ENCODE measurements at places on chromosomes 2 and 18.
A peak's percentile ranks its signal among the peaks of the same experiment; 100 is the strongest.

DNA sequence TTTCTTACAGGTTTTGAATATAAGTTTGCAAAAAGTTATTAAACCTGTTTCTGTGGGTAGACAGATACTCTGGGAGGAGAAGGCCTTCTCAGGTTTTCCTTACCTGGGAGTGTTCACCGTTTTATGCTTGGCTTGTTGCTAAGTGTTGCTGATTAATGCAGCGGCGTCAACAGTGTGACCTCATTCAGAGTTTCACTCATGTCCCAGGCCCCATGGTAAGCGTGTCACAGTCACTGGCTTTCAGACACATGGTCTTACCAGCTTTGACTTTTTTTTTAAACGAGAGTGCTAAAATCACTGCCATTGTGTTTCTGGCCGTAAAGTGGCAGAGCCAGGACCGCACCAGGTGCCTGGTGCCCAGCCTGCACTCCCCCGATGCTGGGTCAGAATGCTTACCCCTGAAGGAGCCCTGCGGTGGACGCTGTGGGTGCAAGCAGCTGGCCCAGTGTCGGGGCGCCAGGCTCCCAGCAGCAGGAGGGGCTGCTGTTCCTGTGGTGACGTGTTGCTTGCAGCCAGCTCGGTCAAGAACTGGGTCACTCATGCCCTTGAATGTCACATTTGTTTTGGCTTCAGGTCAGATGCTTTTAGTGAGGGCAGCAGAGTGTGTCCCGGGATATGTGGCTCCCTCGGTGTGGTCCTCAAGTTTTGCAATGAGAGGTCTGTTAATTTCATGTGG lies 3.5 kb downstream of the CAPN10 start:
- DNase-seq, result no peak

GRCh38 chr2:225002656-225003045 lies 39.6 kb downstream of the DOCK10 start:
- no peak for DNase-seq

GRCh38 chr2:27703638-27704341 lies 40.1 kb downstream of the SLC4A1AP start:
- DNase-seq, result peak; percentile 70

DNA sequence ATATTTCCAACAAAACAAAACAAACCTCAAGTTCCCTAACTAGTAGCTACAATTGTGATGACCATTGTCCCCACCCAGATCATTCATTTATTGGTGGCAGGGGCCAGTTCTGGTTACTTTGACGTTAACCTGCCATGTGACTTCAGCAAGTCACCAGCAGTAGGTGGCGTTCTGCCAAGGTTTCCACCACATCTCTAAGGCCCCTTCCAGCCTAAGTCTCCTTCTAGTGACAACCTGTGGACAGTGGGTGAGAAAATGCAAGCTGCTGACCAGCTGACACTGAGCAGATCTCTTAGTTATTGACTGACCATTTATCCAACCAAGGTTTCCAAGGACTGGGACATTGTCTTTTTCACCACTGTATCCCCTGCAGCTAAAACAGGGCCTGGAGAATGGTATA lies 98.4 kb downstream of the GPR39 start:
- DNase-seq, result no peak

DNA sequence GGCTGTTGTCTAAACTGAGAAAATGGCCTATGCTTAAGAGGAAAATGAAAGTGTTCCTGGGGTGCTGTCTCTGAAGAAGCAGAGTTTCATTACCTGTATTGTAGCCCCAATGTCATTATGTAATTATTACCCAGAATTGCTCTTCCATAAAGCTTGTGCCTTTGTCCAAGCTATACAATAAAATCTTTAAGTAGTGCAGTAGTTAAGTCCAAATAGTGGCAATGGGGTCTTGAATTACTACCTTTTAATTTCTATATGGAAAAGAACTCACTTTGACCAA lies 13.8 kb upstream of the ALLC start:
- no peak for DNase-seq

GRCh38 chr2:239727776-239728600 lies 297.2 kb downstream of the NDUFA10 start:
- no peak for DNase-seq

GRCh38 chr2:6449343-6449742 lies 416.4 kb downstream of the CMPK2 start:
- DNase-seq, result no peak

GRCh38 chr2:11667866-11668637 lies 1.9 kb downstream of the NTSR2 start:
- DNase-seq, result no peak

- no peak for DNase-seq
These were observed 9.8 kb downstream of the SNORC start for GRCh38 chr2:232879618-232880494.

- no peak for DNase-seq
These were observed 5.4 kb downstream of the CWC22 start for GRCh38 chr2:180001726-180002125.

GRCh38 chr2:62089658-62090057 lies 106.3 kb upstream of the B3GNT2 start:
- no peak for DNase-seq

GRCh38 chr2:55133467-55134315 lies 83.4 kb upstream of the RTN4 start:
- DNase-seq, result peak; percentile 74

- DNase-seq, result no peak
These were observed 108.9 kb upstream of the DOK6 start for GRCh38 chr18:69291755-69292154.

- DNase-seq, result no peak
These were observed 702 bp downstream of the OLA1 start for GRCh38 chr2:174247474-174248186.

GRCh38 chr2:122433123-122433754 lies 677.8 kb downstream of the TSN start:
- no peak for DNase-seq

- peak; percentile 82 for DNase-seq
These were observed 19.5 kb downstream of the WIPF1 start for GRCh38 chr2:174577967-174578589.

DNA sequence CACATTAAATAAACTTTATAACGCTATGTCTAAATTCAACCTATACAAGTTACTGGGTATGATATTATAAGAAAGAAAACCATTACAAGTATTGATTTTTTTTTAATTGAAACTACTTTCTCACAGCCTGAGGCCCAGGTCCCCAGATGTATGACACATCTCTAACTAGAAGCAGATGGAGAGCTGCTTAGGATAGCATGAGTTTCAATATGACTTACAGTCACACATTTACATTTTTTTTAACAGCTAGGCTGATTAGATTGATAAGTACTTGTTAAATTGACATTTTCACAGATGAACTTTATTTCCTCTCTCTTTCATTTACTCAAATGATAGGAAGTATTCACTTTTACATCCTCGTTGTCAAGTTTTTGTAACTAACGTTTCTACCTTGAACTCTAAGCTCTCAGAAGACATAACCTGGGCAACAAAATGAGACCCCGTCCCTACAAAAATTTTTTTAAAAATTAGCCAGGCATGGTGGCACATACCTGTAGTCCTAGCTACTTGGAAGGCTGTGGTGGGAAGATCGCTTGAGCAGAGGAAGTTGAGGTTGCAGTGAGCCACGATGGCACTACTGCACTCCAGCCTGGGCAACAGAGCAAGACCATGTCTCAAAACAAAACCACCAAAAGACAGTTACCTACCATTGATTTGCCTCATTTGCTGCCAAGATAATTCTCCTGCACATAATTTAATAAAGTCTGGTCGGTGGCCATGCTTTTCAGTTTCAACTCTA lies 52.4 kb downstream of the STK39 start:
- no peak for DNase-seq

GRCh38 chr2:152678808-152679207 lies 38.5 kb downstream of the PRPF40A start:
- DNase-seq, result no peak

DNA sequence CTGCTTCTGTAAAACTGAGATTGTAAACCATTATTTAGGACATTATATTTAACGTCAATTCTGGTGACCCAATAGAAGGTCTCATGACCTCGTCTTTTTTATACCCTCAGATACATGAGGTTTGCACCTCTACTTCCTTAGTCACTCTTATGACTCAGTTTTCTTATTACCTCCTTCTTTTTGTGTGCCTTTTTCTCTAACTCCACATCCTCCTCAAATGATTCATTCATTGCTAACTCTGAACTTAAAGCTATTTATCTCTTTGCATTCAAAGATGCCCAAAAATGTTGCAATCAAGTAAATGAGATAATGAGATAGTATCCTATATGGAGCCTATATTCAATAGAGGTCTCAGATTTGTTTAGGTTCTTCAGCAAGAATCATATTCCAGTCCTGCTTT lies 121.0 kb upstream of the KYNU start:
- no peak for DNase-seq

- DNase-seq, result no peak
These were observed 3.6 kb upstream of the BOD1L2 start for GRCh38 chr18:57143265-57143664.

- no peak for DNase-seq
These were observed 59.9 kb upstream of the CYRIA start for GRCh38 chr2:16725549-16725948.

- DNase-seq, result no peak
These were observed 56.5 kb upstream of the CDKL4 start for GRCh38 chr2:39300044-39300978.

GRCh38 chr2:220001751-220002150 lies 374.3 kb downstream of the SLC4A3 start:
- DNase-seq, result no peak

GRCh38 chr2:96245609-96246390 lies 20.0 kb downstream of the TMEM127 start:
- DNase-seq, result peak; percentile 78

GRCh38 chr2:187057466-187057865 lies 208.5 kb upstream of the ZSWIM2 start:
- no peak for DNase-seq

GRCh38 chr18:52339891-52340371 lies at the start of gene DCC:
TSS of gene DCC (plus strand) at chr18:52340197. CDS start at chr18:52340788, 591 bp downstream.
- no peak for DNase-seq

DNA sequence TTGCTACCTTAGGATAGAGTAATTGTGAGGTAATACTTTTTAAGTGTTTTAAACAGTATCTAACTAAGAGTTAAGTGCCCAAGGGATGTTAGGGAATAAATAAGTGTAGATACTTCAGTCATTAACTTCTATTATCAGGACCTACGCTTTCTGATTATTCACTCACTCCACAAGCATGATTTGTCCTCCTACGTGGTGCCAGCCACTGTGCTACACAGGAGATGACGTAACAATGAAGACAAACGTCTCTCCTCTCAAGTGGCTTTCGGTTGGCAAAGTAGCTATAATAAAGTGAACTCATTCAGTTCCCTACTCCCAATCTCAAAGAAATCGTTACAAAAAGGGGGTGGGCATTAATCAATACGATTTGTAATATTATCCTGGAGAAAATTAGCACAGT lies 100.9 kb upstream of the SETBP1 start:
- DNase-seq, result no peak

DNA sequence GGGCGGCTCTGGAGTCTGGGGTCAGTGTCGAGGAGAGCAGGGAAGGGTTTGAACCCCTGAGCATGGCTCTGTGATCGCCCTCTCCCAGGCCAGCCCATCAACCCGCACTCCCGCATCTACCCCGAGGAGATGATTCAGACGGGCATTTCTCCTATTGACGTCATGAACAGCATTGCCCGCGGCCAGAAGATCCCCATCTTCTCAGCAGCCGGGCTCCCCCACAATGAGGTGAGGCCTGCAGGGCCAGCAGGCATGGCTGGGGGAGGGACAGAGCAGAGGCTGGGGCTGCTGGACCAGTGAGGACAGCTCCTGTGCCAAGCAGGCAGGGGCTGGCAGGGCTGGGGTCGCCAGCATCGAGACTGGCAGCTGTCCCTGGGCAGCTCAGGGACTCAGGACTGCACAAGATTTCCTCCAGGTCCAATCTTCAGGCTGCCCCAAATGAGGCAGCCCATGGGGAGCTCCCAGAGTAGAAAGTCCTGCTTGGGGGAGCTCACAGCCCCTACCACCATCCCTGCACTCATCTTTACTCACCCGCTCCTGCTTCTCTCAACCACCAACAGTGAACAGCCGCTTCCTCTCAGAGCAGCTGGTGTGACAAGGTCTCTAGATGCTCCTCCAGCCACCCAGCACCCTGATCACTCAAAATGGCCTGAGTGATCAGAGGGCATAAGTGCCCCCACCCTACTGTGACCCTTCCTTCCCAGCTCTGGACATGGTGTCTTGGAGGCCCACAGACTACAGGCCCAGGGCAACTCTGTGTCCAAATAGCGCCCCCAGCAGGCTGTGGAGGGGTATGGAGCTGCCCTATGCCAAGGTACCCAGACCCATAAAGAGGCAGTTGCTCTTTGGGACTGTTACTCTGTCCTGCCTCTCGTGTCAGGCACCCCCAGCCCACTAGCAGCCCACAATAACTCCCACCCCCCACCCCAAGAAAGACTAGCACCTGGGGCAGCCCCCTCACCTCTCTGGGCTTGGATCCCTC lies 18.3 kb upstream of the ANKRD53 start:
- DNase-seq, result no peak

DNA sequence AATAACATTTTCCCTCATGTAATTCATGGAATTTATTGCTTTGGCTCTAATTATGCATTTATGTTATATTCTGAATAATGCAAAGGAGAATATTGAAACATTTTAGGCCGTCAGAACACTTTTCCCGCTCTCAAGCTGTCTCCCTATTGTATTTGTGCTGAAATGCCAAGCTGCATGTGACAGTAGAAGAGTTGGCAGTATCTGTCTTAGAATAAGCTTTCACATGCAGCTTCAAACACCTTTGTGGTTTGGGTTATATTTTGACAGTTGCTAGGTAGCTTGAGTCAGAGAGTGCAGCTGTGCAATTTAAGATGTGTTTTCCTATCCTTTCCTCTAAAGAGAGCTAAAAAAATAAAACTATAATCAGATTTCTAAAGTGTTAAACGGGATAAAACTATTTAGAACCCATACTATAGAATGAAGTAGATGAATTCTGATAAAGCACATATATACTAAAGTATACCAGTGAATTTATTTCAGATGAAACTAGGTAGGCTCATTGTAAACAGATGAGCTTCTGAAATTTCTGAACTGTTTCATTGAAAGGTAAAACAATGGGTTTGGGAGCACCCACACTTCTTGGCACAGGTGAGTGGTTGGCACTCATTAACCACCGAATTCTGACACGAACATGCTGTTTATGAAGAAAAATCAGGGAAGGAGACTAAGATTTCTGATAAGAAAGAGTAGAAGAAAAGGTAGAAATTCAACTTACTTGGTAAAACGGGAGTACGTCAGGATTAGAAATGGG lies 43.4 kb downstream of the PLCL1 start:
- DNase-seq, result no peak

DNA sequence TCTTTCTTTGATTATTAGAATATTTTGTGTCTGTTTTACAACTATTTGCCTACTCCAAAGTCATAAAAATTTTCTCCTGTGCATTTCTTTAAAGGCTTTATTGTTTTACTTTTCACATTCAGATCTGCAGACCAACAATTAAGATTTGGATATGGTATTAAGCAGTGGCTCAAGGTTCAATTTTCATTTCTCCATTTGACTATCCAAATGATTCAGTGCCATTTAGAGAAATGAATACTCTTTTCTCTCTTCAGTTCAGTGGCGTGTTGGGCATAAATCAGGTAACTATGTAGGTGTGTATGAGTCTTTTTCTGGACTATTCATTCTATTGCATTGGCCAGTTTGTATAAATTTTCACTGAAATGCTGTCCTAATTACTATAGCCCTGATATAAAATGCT lies 57.3 kb upstream of the IL1R1 start:
- DNase-seq, result no peak

- DNase-seq, result no peak
These were observed 6.8 kb upstream of the PXDN start for GRCh38 chr2:1750933-1751766.

GRCh38 chr2:106159866-106160785 lies 34.0 kb downstream of the UXS1 start:
- peak; percentile 70 for DNase-seq

- DNase-seq, result no peak
These were observed 9.5 kb upstream of the MALL start for GRCh38 chr2:110124939-110125691.

Measured in bone marrow (tissue), 2 donors.